ENCODE measurements at places on chromosomes 6 and 20. TPM values are rescaled to one million over a fixed set of nuclear protein-coding genes. Genes with fewer than 3 reads are reported as not detected.

Gene PRELID3B
- total RNA-seq: 108 TPM

Gene CRISP2
- total RNA-seq: not detected

Gene DST
- total RNA-seq: 448 TPM

Gene GPR6
- not detected for total RNA-seq

Gene HLA-DOA
- total RNA-seq: not detected

Gene CDH4
- total RNA-seq: 8.5 TPM

Gene DEFB124
- total RNA-seq: not detected

Gene SPAG4
- total RNA-seq: 12.7 TPM

Measured in uterine smooth muscle cell (primary cell).